ENCODE measurements at places on chromosomes 16 and 17.

- H3K4me1 ChIP-seq, result no peaks in the 10 kb centered on the region
- DNase-seq, result peak; percentile 3
- H3K27ac ChIP-seq, result no peak overlapping the region
- H3K36me3 ChIP-seq, result no peaks in the 10 kb centered on the region
These were observed 304.4 kb downstream of the HS3ST3B1 start for GRCh38 chr17:14605267-14605599.

DNA sequence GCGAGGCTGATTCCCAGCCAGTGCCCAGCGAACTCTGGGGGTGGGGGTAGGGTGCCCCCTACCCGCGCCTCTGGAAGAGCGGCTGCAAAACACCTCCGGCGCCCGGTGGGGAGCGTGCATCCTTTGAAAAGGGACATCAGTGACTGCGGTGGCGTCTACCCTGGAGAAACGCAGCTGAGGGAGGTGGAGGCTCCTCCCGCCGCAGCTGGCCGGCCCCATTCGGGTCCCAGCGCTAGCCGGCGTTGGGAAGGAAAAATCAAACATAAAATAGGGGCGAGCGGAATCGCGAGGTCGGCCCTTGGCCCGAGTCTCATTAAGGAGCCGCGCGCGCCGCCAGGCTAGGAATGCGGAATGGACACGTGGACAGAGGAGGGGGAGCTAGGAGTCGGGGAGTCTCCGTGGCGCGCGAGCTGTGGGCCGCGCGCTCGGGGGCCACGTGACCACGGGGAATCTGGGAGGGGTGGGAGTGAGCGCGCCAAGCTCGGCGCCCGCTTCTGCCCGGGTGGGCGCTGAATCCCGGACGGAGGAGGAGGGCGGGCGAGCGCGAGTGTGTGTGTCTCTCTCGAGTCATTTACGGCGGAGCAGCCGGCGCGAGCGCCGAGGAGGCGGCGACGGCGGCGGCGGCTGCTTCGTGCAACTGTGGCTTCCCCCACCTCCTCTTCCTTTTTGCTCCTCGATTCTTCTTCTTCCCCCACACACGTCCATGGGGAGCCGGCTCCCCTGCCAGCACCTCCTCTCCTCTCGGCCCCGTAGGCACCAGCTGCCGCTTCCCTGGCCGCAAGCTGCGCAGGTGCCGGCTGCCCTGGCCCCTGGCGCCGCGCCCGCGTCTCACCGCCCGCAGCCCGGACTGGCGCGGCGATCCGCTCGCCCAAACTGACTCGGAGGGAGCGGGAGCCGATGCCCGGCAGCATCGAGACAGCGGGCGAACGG, at the start of gene TMEM132E:
Gene TMEM132E, plus strand, starts transcription at position 566 of the 930 bp plus-strand sequence. CDS start 1,495 bp downstream, outside the sequence.
- no peaks in the 10 kb centered on the region for H3K36me3 ChIP-seq
- peak; percentile 53 for DNase-seq
- peaks cover 45% of the 10 kb centered on the region for H3K27me3 ChIP-seq
- peak within 1 kb of the TSS; percentile 36 for H3K4me3 ChIP-seq

GRCh38 chr16:55349867-55350266, 25.9 kb downstream of the IRX6 start:
- H3K27me3 ChIP-seq, result no peaks in the 10 kb centered on the region
- no peak overlapping the region for H3K27ac ChIP-seq
- no peak for DNase-seq
- no peaks in the 10 kb centered on the region for H3K4me1 ChIP-seq

- H3K4me3 ChIP-seq, result no peak overlapping the region
- H3K36me3 ChIP-seq, result no peaks in the 10 kb centered on the region
- no peak for DNase-seq
- H3K4me1 ChIP-seq, result no peaks in the 10 kb centered on the region
These were observed 10.6 kb downstream of the ADCY7 start for GRCh38 chr16:50276801-50277555.

DNA sequence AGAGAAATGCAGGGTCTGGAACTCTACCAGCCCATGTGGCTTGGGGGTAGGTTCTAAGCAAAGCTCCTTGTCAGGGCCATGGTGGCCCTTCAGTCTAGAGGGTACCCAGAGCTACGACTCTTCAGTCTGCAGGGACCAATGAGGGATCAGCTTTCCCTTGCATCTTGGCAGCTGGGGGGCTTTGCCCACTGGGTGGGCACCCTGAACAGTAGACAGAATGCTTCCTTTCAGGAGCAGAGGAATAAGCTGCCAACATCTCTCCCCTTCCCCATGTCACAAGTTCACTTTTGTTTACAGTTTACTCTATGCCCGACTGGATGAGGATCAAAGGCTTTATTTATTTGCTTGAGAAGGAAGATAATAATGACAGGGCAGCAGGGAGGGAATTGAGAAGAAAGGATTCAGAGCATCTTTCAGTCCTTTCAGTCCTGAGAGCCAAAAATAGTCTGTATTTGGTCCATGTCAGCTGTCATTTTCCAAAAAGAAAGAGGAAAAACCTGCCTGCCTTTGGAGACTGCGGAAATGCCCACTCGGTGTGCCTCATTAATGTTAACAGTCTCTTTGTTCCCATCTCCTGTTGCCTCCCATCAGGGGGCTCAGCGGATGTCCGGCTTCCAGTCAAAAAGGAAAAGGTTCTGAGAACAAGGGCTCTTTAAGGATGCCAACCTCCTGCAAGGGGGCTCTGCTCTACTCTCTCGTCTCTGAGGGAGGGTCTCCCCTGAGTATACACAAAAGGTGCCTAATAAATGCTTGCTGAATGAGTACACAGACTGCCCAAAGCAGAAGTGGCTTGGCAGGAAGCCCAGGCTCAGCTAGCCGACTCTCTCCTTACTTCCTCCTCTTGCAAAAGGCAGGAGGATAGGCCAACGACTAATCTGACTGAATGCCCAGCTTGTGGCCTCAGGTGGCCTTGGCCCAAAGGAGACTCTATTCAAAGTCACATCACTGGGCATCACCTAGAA, 17.1 kb downstream of the TRAF4 start:
- H3K4me3 ChIP-seq, result no peak overlapping the region
- DNase-seq, result no peak
- H3K4me1 ChIP-seq, result no peaks in the 10 kb centered on the region
- H3K36me3 ChIP-seq, result peaks cover 7% of the 10 kb centered on the region
